Activated naive CD4-positive, alpha-beta T cell treated with anti-CD3 and anti-CD28 coated beads, Interleukin-2, amount 50 U/mL, for 16 hours (primary cell): ENCODE measurements at places on chromosomes 2 and 18.

DNA sequence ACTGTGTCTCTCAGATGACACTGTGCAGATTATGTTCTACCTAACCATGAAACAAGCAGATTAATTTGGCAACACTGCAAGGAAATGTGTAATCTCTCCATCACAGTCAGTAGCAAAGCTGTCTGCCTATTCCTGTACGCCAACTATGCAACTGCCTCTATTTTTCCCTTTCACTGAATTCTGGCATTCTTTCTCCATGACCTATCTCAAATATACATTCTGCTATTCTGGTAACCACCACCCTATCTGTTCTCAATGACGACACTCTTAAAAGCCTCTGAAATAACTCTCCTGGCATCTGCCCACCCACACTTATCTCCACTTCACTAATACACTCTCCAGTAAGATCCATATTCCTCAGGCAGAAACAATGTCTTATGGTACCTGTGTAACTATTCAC, 78.7 kb downstream of the ABCA12 start:
- no peak for DNase-seq

GRCh38 chr2:160203422-160203821, 3.4 kb upstream of the ITGB6 start:
- DNase-seq: no peak

DNA sequence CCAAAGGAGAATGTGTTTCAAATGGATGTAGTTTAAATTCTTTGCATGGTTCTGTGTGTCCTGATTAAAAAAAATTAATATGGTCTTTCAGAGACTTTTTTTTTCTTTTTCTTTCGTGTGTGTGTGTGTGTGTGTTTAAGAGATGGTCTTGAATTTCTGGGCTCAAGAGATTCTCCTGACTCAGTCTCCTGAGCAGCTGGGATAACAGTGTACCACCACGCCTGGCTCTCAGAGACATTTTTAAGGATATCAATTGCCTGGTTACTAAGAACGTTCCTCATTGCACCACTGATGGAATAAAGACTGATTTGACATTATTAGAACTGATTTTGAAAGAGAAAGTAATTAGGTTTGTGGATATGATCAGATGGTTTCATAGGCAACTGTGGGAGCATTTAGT, 163.8 kb upstream of the SMAD7 start:
- no peak for DNase-seq

GRCh38 chr2:226185616-226186211, 613.9 kb downstream of the IRS1 start:
- DNase-seq: no peak
